ENCODE measurements at places on chromosomes 1 and 21.

- no peak for DNase-seq
These were observed 12.3 kb downstream of the OR2T11 start for GRCh38 chr1:248622570-248623001.

DNA sequence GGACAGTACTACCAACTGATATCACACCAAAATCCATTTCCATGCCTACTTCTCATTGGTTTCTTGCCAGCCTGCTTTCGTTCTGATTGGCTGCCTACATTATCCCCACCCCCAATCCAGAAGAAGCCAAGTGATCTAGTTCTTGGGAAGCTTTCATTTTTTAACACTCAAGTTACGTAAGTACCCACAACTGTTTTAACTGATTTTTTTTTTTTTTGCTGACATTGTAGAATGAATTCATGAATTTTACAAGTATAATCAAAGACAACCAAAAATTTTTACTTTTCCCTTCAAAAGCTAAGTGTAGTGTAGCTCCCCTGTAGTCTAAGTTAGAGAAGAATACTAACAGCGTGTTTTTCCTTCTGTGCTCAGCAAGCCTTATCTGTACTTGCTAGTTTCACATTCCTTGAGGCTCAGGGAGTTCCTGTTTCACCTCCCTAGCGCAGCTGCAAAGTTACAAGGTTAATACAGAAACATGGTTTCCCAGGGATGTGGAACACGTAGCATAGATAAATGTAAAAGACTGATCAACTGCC is at the start of gene SLC9C2:
TSS of gene SLC9C2 (minus strand) at position 17 of the 536 bp plus-strand sequence. CDS start 1,296 bp downstream, outside the sequence.
- no peak for DNase-seq

DNA sequence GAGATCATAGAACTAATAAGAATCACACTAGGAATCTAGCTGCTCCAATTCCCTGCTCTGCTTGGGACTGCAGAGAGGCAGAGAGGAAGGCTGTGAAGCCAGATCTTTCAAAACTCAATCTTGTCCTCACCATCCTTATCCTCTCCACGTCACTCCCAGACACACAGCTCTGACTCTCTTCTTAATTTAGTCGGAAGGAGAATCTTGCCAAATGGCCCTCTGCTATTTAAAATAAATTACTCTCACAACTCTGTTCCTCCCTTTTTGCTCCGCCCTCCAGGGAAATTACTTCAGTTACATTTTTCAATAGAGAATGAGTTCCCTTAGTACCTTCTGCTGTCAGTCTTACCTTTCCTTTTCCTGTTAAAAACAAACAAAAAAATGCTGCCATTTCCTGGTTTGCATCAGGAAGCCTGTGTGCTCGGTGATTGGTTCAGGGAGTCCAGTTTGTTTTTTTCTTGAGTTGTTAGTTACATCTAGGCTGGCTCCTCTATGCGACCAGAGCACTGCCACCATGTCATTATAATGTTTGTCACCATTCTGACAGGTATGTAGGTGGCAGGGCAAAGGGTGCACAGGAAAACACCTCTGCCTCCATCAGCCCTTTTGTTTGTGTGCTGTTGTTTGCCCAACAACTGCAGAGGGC is 80.1 kb downstream of the FCRL5 start:
- no peak for DNase-seq

- DNase-seq: no peak
These were observed 22.4 kb downstream of the CASZ1 start for GRCh38 chr1:10773851-10774614.

DNA sequence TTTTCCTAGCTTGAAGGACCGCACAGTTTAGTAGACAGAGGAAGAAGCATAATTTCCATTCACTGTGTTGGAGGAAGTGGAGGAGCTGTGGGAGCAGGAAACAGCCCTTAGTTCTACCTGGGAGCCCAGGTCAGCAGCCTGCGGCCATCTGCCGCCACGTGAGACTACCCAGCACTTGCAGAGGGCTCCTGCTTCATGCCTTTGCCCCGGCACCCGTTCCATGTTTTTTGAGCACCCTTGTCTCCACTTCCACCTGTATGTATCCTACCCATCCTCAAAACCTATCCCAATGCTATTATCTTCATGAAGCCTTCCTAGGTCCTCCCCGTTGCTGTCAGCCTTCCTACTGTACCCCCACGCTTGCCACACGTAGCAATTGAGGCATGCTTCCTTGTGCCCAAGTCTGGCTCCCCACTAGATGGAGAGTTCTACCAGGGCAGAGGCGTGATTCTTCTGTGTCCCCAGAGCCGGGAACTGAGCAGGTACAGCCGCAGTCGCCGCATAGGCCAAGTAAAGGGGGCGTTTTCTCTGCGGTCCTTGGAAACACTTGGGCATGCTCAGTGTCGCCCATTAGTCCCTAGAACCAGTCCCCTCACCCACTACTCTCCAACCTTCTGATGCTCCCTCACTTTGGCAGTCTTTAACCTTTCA is 1.9 kb downstream of the SLC6A9 start:
- DNase-seq: no peak

DNA sequence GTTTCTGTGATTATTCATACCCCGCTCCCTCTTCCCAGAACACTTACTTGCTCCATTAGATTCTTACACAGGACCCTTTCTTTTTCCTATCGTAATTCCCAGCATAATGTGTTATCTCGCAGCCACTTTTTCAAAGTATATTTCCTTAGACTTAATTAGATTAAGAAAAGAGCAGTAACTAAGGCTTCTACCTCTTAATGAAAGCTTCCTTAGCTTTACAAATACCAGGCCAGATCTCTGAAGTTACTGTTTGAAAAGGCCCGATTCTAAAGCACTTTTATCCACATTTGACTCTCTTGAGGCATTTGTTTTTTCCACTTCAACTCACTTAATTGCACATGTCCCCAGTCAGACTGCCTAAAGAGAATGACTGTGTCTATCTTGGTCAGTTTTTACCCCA is 1264.3 kb upstream of the ADGRL2 start:
- no peak for DNase-seq

- no peak for DNase-seq
These were observed 61.3 kb upstream of the CACYBP start for GRCh38 chr1:174938281-174939007.

DNA sequence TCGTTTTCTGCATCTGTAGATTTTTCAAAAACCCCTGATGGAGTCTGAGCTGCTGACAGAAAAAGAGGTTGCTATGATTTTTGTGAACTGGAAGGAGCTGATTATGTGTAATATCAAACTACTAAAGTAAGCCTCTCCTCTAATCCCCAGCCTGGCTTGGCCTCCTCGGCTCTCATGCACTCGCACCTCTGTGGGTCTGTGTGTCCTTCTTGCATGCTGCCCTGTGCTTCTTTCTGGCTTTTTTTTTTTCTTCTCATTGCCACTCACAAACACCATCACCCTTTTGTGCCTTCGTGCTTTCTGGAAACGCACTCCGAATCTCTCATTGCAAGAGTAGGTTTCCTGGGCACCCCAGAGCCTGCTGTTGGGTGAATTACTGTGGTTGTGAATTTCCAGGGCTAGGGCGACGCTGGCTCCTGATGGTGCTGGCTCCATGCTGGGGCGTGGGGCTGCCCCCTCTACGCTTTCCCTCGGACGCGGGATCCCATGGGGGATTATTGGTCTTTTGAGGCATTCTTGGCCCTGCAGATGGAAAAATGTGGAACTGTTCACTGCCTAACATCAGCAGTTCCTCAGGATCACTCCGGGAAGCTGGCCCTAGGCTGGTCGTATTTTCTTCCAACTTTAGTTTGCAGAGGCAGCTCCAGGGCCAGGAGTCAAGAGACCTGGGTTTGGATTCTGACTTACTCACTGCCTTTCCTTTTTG is 56.8 kb downstream of the ATP5PO start:
- no peak for DNase-seq

DNA sequence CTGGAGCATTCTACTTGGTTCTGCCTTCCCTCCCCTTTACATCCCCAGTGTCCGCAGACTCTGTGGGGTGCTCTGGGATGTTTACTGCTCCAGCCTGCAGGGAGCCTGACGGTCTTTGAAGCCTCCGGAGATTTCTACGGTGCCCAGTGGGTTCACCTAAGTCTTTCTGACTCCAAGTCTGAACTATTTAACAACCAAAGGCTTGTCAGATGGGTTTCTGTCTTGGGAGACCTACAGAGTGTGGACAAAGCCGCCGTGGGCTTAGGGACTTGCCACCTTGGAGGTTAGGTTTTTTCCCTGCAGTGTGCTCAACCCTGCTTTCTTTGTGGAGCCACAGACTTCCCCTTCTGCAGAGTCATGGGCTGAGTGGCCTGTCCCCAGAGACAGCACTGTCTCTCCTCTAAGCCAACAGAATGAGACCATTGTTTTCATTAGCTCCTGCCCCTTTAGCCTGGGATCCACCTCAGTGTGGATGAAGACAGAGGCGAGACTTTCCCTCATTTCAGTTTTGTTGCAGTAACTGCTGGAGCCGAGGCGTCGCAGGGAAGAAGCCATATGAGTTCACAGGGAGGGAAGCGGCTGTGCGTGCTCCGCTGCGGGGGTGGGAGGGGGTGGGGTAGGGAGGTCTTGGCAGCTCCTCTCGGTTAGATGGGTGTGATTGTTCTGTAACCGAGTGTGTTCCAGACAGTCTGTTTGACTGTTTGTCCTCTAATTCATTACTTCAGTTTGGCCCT is 120.7 kb downstream of the CNIH3 start:
- no peak for DNase-seq

GRCh38 chr1:183954496-183954895 is 83.0 kb downstream of the COLGALT2 start:
- no peak for DNase-seq

DNA sequence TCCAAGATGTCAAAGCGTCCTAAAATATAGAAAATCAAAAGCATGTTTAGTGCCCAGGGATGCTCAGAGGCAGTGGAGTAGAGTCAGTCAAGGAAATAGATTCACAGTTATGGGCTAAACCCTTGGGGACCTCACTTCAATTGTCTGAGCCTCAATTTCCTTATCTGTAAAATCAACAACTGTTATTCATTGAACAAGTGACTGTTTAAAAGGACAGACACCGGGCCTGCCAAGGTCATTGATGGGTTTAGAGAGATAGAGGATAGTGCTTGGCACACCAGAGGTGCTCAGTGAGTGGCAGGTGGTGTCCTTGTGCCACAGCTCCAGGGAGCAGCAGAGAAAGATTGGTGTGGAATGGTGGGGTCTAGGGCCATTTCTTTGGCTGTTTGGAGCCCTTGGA is 12.8 kb downstream of the PLA2G5 start:
- DNase-seq: no peak

GRCh38 chr1:111863401-111863800 is 107.7 kb downstream of the DDX20 start:
- no peak for DNase-seq

- no peak for DNase-seq
These were observed 646 bp downstream of the BNIPL start for GRCh38 chr1:151037032-151037431.

DNA sequence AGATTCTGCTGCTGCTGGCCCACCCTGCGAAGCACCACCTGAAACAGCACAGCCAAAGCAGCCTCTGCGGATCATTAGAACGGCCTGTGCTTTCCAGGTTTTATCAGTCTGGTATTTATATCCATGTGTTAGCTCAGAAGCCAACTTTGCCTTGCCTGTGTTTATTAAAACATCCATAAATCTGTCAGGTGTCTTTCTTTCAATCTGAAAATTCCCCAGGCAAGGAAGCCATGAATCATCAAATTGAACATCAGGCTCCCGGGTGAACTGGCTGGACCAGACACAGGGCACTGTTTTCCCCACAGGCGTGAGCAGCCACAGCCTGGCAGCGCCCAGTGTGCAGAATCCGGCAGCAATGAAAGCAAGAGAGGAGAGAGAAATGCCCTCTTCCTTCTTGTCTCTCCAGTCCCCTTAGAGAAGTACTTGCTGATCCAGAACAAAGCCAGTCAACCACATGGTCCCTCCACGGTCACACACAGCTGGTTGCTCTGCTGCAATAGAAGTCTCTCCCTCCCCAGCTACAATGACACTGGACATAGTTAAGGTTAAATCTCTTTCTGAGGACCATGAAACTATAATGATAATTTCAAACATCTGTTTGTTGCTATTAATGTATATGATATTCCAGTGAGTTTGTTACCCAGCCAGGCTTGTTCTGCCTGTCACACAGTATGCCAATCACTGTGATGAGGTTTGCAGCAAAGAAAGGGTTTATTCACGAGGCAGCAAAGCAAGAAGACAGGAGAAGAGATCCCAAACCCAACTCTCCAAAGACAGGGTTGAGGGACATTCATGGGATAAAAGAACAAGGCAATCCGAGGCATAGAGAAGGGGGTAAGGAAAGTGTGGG is 212.1 kb upstream of the FMN2 start:
- DNase-seq: no peak

Data from stimulated activated CD8-positive, alpha-beta memory T cell treated with anti-CD3 and anti-CD28 coated beads, Interleukin-7, amount 100 ng/mL, for 4 hours (primary cell).